Substantia nigra (tissue), 51 donors: ENCODE measurements at places on chromosomes 2 and 18.

GRCh38 chr2:228675646-228676045 lies 494.2 kb upstream of the SPHKAP start:
- no peak for DNase-seq

GRCh38 chr2:46589356-46589755 lies 110.0 kb downstream of the TMEM247 start:
- no peak for DNase-seq

- DNase-seq: no peak
These were observed 16.2 kb upstream of the TMEM178A start for GRCh38 chr2:39649511-39649910.

DNA sequence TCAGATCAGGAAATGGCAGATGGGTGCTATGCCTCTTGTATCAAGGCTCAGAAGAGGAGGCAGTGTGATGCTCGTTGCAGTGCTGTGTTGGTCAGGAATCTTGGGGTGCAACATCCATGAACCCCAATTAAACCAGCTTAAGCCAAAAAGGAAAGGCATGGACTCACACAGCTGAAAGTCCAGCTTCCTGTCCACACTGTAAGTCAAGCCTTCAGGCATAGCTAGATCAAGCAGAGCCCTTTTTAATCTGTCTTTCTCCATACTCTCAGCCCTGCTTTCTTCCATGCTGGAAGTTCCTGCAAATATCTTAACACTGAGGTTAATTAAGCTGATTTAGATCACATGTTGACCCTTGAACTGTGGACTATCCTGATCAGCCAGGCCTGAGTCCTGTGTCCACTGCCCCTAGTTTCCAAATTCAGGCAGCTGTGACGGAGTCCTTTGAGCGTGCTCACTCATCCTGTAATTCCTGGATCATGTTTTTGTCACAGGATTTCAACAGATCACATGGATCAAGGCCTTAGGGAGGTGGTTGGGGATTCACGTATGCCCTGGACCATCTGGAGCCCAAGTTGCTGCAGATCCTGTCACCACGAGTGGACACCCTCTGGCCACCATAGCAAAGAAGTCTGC lies 4.5 kb upstream of the C2orf74 start:
- DNase-seq: no peak

GRCh38 chr2:224850081-224850480 lies 133.9 kb upstream of the CCDC195 start:
- no peak for DNase-seq

- DNase-seq: no peak
These were observed 154.3 kb downstream of the PLCL1 start for GRCh38 chr2:197958592-197959150.

- DNase-seq: no peak
These were observed 10.3 kb downstream of the GEMIN6 start for GRCh38 chr2:38788306-38788705.

GRCh38 chr18:68960355-68960754 lies 162.5 kb downstream of the CCDC102B start:
- DNase-seq: no peak

GRCh38 chr2:30421604-30422443 lies 25.2 kb upstream of the LCLAT1 start:
- DNase-seq: no peak

DNA sequence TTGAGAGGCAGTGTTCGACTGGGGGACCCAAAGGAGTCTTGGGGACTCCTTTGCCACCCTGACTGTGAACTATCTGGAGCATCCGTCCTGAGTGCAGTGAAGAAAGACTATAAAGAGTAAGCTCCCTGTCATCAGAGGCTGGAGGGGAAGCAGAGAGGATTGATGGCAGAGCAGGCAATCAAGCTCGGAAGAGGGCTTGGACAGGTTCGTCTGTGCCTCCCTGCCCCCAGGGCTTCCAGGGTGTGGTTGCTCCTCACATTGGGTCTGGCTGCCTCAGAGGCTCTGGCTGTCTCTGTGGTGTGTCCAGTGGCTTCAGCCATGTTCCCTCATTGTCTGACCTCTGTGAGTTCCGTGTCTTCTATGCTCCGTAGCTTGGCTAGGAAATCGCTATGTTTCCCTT lies 13.8 kb upstream of the EN1 start:
- no peak for DNase-seq

DNA sequence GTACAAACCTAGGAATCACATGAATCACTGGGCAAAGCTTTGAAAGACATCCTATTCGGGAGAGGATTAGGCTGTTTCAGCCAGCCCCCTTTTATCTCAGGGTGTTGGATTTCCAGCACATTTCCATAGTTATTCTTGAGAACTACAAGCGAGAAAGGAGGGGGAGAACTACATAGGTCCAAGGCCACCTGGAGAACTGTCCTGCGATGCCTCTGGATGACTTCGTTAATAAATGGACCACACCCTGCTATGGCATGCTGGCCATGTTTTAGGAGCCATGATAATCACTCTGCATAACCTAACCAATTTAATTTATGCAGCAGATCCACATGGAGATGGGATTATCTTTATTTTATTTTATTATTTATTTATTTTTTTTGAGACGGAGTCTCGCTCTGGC lies 29.9 kb downstream of the RHBDD1 start:
- no peak for DNase-seq

- peak; percentile 15 for DNase-seq
These were observed 5.2 kb downstream of the ZFP36L2 start for GRCh38 chr2:43221124-43221762.

GRCh38 chr2:73043276-73043675 lies 28.2 kb downstream of the SFXN5 start:
- DNase-seq: peak; percentile 46

GRCh38 chr2:23925702-23926289 lies 1.1 kb downstream of the ATAD2B start:
- no peak for DNase-seq

GRCh38 chr18:43992741-43993140 lies 687.9 kb upstream of the SETBP1 start:
- DNase-seq: no peak

DNA sequence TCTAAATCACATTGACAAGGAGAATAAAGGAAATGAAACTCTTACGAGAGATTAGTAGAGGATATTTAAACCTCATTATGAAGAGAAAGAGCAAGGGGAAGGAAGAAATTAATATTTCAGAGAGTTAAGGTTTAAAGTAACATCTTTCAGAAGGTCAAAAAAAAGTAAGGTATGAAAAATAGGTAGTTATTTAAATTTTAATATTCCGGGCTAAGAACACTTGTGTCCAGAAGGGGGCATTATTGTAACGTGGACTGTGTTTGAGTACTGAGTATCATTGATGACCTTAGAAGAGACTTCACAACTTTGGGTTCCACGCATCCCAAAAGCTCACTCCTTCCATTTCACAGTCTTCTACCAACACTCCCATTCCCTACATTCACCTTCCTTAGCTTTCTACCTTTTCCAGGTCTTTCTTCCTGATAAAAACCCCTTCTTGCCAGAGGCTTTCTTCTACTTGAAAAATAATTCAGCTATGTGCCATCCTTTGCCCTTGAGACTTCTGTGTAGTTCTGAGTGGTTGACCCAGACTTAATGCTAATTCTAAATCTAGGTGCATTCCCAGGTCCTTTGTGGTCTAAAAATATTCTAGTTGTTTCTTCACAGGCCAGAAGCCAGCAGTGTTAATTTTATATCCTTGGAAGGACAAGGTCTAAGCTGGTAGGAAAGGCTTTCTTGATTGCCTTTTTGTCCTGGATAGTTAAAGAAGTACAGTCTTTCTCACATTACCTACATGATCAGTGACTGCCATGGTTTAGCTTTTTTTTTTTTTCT lies 16.5 kb downstream of the DYNC1I2 start:
- DNase-seq: no peak

DNA sequence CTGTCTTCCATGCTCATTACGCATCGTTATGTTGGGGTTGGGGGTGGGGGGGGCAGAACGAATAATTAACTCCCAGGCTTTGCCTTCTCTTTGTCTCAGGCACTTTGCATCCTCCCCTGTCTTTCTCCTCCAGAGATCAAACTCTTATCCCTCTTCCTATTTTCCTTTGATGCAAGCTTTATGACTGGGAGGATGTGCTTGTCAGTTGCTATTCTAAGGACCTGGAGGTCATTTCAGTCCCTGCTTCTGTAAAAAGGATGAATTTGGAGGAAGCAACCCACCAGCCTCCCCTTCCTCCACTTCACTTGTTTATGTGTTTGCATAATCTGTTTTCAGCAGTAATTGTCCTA lies 87.5 kb downstream of the ZCCHC2 start:
- no peak for DNase-seq

DNA sequence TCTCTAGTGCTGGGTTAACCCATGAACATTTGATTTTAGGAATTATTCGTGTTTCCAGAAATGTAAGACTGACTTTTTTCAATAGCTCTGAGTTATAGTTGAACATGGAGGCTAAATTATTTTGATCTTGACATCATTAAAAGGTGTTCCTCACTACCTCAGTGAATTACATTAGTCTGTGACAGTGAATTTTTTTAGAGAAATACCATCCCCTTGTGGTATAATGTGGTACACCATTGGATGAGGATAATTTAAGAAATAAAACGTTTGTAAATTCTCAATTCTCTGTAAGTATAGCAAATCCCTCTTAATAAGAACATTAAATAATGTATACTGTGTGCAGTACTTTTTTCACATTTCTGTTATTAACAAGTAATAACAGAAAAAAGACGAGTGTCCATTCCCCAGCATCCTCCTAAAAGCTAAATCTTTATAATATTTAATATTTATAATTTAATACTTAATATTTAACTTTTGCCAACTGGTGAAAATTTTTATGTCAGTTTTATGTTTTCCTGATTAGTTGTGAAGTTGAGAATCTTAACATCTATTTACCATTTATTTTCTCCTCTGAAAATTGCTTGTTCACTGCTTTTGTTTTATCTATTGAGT lies 70.3 kb upstream of the CWC22 start:
- no peak for DNase-seq

DNA sequence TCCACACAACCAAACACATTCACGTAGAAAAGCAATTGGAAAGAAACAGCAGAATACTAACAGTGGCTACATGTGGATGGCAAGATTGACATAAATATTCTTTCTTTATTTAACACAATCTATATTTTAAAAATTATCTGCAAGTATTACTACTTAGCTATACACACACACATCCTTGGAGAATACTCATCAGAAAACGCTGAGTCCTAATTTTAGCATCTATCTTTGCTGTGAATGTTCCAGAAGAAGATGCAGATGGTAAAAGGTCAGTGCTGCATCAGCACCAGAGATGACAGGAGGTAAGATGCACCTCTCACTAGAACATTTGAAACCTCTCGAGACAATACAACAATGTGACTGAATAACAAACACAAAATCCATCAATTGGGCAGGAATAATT lies 148.5 kb downstream of the L3MBTL4 start:
- DNase-seq: no peak

DNA sequence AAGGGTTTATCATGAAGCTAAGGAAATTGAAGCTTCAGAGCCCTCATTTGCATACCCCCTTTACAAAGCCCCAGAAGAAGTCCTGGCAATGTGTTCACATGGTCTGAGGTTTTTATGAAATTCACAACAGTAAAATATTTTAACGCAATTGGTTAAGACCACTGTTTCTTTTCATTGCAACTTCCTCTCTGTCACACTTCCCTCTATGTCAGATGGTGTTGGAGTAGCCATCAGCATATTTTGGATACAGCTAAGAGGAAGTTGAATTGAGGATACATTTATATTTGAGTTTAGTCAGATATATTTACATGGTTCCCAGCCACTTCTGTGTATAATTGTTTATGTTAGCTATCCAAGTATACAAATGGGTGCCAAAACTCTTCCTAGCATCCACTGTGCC lies 170.0 kb downstream of the TXNL1 start:
- DNase-seq: no peak

DNA sequence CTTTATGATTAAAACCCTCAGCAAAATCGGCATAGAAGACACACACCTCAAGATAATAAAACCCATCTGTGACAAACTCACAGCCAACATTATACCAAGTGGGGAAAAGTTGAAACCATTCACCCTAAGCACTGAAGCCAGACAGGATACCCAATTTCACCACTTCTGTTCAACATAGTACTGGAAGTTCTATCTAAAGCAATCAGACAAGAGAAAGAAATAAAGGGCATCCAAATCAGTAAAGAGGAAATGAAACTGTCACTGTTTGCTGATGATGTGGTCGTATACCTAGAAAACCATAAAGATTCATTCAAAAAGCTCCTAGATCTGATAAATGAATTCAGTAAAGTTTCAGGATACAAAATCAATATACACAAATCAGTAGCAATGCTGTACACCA lies 16.4 kb upstream of the RPRD1A start:
- no peak for DNase-seq

DNA sequence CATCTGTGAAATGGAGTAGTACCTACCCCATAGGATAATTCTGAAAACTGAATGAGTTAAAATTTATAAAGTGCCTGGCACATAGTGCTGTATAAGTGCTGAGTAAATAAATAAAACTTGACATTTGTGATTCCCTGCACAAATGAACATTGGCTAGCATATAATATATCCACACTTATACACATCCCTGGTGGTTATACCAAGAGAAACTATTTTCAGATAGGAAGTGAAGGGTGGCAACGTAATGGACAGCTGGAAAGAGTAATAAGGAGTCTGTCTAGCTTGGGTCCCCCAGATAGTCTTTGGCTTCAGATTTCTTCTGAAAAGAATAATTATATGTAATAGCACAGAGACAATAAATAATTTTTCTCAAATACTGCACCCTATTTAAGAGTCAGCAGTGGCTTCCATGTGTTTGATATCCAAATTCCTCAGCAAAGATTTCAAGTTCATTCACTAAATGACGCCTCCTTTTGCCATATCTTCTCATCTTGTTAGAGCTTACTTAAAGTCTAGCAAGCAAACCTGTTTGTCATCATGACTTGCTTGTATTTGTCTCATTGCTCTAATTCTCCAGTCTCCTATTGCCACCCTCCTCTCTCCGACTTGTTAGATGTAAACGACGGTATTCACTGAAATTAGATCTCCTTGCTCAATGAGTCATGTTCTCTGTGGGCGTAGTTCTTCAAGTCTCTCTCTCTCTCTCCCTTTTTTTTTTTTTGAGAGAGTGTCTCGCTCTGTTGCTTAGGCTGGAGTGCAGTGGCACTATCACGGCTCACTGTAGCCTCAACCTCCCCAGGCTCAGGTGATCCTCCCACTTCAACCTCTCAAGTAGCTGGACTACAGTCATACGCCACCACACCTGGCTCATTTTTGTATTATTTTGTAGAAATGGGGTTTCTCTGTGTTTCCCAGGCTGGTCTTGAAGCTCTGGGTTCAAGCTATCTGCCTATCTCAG lies 8.7 kb upstream of the ADGRF3 start:
- DNase-seq: no peak

DNA sequence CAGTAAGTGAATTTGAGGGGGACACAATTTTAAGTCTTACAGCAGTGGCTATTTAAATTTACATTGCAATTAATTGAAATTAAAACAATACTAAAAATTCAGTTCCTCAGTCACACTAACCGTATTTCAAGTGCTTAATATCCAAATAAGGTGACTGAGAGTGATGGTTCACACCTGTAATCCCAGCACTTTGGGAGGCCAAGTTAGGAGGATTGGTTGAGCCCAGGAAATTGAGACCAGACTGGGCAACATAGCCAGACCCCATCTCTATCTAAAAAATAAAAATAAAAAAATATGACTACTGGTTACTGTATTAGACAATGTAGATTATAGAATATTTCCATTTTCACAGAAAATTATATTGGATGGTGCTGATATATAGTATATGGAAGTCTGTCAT lies 79.0 kb downstream of the BMPR2 start:
- no peak for DNase-seq
